CD4-positive, alpha-beta T cell treated with Interleukin-15 for 4 hours (primary cell): ENCODE measurements at places on chromosomes 16 and 17.

GRCh38 chr17:69188064-69188463 lies 40.6 kb downstream of the ABCA10 start:
- DNase-seq = no peak

DNA sequence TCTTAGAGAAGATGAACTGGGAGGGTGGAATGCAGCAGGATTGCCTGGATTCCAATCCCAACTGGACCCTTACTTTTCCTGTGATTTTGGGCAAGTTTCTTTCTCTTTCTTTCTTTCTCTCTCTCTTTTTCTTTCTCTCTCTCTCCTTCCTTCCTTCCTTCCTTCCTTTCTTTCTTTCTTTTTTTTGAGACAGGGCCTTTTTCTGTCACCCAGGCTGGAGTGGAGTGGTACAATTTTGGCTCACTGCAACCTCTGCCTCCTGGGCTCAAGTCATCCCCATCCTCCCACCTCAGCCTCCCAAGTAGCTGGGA lies 20.5 kb downstream of the CDH1 start:
- DNase-seq = no peak

DNA sequence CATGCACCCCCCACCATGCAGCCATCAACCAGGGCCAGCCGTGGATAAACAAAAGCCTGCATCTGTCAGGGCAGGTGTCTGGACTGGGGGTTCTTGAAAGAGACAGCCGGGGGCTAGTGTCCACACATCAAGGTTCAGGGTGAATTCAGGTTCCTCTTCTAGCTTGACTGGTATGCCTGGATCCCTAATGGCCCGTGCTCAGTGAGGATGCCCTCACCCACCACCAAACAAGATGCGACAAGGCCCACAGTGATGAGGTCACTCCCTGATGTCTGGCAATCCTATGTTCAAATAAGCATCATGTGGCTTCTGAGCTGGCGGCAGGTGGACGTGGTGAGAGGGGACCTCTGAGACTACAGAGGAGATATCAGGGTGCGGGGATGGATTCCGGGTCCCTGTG lies 64.6 kb downstream of the GOSR1 start:
- no peak for DNase-seq

DNA sequence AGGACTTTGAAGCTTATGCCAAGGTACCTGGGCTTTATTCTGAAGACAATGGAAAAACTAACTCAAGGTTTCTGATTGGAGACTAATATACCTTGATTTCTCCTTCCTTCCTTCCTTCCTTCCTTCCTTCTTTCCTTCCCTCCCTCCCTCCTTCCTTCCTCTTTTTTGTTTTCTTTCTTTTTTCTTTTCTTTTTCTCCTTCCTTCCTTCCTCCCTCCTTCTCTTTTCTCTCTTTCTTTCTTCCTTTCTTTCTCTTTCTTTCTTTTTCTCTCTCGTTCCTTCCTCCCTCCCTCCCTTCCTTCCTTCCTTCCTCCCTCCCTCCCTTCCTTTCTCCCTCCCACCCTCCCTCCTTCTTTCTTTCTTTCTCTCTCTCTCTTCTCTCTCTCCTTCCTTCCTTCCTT lies 98.6 kb upstream of the AXIN2 start:
- no peak for DNase-seq

DNA sequence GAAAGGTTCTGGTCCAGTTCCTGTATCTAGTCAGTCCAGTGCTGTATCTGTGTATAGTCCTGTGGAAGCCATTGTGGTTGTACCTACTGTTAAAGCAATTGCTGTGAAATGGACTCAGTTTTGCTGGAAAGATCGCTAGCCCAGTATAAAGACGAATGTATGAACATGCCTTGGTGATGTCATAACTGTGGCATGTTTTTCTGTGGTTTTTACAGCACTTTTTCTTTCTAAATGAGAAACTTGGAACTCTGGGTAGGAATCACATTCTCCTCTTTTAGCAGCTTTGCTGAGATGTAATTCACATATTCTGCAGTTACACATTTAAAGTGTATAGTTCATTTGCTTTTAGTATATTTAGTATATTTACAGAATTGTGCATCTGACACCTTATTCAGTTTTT lies 58.1 kb downstream of the MAP2K4 start:
- DNase-seq = no peak

DNA sequence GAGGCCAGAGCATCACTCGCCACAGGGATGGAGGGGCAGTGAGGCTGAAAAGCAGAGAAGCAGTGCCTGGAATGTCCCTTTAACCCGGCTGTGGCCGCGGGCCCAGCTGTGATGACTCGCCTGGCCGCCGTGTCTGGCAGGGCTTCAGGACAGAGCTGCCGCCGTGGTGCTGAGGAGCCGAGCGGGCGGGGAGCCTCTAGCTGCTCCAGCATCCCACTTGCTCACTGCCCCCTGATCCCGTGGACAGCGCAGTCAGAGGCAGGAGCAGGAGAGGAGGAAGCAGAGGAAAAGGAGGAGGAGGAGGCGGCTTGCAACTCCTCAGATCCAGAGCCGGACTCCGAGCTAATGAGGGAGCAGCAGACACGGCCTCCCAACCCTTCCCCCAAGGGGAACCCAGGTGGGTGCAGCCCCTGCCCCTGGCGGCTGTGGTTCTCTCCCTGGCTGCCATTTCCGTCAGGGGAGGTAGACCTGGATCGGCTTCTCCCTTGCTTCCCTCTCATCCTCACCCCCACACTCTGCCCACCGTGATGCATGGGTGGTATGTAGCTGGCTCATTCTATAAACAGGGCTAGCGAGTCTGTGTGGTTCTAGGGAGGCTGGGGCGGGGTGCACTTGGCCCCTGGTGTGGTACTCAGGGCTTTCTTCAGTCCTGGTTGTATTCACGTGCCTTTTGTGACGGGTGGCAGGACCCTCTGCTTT lies 165.7 kb downstream of the CMIP start:
- no peak for DNase-seq

DNA sequence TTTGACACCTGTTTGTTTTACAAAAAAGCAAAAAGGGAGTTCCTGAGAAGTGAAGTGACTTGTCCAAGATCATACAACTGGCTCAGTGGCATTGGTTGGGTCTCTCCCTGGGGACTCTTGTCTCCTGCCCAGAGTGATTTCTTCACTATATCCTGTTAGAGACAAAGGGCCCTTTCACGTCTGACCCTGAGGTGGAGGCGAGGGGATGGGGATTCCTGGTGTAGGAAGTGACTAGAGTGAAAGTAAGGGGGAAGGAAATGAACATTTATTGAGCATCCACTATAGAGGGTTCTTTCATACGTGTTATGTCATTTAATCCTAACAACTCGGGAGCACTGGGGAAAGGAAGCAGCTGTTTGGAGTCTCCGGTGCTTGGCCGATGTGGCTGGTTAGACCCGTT lies 9.0 kb downstream of the ITGB3 start:
- DNase-seq = no peak

- no peak for DNase-seq
Measured at GRCh38 chr17:72332367-72332766, 211.5 kb downstream of the SOX9 start.

GRCh38 chr16:66267292-66268014 lies 99.0 kb upstream of the CDH5 start:
- DNase-seq = no peak

GRCh38 chr17:61462719-61463315 lies 10.6 kb downstream of the TBX4 start:
- DNase-seq = no peak

DNA sequence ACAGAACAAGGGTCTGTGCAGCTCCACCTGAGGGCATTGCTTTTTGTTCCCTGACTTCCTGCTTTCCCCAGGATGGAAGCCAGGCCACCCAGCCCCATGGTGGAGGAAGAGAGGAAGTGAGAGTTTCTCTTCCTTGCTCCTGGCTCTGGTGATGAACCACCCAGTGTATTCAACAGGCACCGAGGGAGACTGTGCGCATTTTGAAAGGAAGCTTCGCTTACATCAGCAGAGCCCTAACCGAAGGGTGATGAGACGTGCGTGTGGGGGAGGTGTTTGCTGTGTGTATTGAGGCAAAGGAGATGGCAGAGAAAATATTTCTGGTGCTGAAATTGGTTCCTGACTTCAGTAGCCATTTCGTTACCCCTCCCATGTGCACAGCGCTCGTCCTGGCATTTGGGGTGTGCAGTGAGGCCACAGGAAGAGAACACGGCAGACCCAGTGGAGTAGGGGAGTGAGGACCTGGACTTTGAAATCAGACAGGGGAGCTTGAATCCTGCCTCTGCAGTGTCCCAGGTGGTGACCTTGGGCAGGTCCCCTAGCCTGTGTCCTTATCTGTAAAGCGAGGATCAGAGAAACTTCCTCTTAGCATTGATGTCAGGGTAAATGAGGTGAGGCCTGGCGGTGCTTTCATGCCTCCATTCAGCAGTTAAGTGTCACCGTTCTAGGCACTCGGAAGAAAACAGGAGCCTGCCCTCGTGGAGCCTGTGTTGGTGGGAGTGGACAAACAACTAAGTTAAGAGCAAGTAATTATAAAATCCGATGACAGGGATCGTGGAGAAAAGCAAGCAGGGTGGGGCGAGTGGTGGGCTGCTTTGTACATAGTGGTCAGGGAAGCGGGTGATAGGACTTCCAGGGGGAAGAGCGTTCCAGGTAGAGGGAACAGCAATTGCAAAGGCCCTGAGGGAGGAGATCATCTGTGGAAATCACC lies 7.4 kb downstream of the CMIP start:
- no peak for DNase-seq
